ENCODE measurements at places on chromosomes 1 and 21.
A peak's percentile ranks its signal among the peaks of the same experiment; 100 is the strongest.

DNA sequence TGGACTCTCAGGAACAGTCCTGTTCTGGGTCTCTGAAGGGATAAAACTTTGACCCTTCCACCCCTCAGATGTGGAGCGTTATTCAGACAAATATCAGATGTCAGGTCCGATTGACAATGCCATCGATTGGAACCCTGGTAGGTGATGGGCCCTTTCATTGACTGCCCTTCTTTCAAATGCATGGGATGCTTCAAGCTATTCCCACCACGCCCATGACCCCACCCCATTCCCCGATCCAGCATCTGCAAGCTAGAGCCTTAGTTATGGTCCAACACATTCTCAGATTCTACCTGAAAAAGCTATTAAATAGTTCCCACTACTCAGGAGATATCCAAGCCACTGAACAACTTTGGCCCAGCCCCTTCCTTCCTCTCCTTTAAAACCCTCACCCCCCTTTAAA, 12.5 kb downstream of the POLR3GL start:
- DNase-seq: no peak

GRCh38 chr1:218485241-218485928, 140.2 kb downstream of the TGFB2 start:
- no peak for DNase-seq

DNA sequence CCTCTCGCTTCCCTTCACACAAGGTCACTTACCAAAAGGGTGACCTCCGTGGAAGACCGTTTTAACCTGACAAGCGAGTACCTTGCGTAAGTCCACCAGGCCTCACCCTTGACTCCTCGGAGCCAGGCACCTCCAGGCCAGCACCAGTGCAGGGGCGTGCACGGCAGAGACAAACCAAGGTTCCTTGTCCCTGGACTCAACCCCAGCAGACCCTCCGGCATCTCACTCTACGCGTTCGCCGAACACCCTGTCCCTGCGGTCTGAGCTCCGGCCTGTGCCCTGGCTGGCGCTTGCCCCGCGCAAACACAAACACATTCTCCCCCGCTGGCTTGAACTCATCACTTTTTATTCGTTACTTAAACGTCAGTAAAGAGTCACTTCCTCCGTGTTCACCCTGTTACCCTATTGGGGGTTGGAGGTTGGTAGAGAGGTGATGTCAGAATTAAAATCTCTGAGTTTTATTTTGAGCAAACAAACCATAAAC, 4.5 kb downstream of the TBX15 start:
- DNase-seq: no peak

DNA sequence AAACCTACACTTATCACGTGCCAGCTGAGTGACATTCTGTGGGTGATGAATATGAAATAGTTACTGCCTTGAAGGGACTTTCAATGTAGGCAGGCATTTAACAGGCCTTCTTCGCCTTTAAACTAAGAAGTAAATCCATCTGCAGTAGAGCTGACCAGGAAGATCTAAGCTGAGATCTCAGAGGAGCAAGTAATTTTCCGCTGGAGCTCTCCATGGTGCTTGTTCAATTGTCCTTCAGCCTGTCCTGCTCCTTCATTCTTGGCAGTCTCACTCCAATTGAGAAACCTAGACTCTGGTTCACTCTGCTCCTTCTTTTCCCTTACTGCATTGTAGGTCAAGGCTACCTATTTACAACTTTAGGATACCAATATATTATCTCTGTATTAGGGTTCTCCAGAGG, 183.5 kb downstream of the HMCN1 start:
- no peak for DNase-seq

GRCh38 chr1:223177681-223178080, 34.6 kb upstream of the TLR5 start:
- no peak for DNase-seq

DNA sequence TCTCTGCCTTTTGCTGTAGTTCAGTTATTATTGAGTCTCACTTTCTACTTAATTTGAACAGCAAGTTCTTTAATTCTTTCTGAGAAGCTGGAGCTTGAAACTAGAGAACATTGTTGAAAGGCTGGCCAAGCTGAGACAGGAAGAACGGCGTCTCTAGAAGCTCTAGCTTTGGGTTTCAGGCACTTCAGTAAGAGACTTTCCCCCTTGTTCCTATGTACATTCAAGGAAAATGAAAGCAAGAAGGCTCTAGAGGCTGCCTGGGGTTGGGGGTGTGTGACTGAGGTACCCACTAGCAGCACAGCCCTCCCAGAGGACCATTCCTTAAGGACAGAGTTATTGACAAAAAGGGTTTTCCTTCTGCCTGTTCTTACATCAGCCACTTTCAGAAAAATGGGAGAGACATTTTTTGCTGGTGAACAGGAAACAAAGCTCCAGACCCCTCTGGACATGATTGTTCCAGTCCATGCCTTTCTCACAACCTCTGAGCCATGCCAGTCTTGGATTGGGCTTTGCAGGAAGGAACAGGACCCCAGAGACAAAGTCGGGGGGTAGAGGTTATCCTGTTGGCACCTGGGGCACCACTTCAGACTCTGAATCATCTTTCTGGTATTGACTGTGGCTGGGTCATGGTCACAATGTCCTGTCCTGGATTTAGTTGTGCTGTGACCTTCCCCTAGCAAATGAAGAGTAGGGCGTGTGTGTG, 63.1 kb downstream of the LAMC2 start:
- no peak for DNase-seq

GRCh38 chr1:201530741-201531531, 8.0 kb upstream of the NAV1 start:
- peak; percentile 4 for DNase-seq

- no peak for DNase-seq
Observed at GRCh38 chr1:48107516-48107915, 110.3 kb upstream of the TRABD2B start.

GRCh38 chr1:19925342-19926070, 2.1 kb upstream of the PLA2G2E start:
- DNase-seq: no peak

DNA sequence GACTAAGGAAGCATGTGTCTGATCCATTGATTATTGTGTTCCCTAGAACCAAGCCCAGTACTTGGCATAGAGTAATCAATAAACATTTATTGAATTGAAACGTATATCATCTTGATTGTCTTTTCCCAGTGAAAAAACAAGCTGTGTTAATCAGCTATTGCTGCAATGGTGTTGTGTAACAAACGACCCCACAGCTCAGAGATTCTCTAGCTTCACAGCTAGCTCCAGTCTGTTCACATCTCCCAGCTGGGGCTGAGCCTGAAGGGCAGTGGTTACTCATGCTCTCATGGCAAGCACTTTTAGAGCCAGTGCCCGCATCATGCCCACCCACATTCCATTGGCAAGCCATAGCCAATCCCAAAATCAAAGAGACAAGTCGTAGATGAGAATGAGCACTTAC, 237.4 kb upstream of the RAB4A start:
- no peak for DNase-seq

- DNase-seq: no peak
Observed at GRCh38 chr1:246157516-246157915, 349.6 kb downstream of the SMYD3 start.

- no peak for DNase-seq
Observed at GRCh38 chr1:20124456-20125057, 5.2 kb upstream of the PLA2G2D start.
